ENCODE measurements at places on chromosomes 11 and 22.

GRCh38 chr11:16749666-16750065 lies 11.2 kb downstream of the C11orf58 start:
- DNase-seq: no peak

DNA sequence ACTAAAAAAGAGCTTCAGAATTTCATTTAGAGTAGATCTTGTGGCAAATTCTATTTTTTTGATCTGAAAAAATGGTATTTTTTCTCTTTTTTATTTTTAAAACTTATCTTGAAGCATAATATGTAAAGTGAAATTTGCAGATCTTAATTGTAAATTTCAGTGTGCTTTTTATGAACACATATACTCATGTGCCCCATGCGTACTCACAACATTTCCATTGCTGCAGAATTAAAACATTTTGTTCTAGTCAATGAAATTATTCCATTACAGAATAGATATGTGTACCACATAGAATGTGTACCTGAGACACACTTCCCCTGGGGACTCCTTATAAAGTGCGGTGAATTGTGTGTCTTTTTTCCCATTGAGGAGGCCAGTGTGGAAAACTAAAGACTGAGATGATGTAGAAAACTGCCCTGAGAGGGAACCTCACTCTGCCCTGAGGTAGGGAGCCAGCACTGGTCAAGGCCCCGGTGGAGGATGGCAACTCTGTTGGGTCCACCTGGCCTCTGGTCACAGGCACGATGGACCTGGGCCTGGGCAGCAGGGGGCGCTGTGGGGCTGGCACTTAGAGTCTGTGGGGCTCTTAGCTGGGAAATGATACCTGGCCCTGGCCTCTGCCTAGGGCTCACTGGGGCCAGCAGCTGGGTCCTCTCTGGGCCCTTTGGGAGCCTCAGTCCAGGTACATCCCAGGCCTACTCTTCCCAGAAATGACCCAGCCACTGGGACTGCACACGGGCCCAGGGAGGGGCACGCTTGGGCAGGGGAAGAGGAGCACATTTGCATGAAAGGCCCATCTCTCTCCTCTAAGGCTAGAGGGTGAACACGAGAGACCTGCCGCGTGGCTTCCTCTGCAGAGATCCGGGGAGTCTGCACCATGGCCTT lies 77.9 kb upstream of the TOP3B start:
- DNase-seq: no peak

DNA sequence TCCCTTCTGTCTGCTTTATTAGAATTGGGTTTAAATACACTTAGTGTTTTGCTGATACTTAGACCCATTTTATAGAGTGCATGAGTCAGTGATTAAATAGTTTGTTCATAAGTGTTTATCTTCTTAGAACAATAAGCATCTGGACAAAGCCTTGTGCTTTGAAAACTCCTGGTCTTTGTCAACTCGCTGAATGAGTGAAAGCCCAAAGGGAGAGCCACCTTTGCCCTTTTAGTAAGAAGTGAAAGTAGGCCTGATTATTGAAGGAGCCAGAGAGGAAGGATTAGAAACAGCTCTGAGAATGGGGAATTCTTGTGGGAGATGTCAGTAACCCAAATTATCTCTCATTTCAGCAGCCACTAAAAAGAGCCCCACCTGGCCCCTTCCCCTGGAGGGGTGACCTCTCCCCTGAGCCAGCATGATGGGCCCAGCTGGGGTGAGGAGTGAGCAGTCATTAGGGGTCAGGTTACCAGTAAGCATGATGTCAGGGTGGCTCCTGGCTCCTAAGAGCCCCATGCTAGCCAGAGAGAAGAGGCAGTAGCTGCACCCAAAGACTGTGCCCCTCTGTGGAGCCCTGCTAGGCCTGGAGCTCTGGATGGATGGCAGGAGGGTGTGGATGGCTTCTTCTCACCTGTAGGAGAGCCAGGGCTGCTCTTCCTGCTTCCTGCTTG lies 125.1 kb upstream of the E2F8 start:
- DNase-seq: no peak

DNA sequence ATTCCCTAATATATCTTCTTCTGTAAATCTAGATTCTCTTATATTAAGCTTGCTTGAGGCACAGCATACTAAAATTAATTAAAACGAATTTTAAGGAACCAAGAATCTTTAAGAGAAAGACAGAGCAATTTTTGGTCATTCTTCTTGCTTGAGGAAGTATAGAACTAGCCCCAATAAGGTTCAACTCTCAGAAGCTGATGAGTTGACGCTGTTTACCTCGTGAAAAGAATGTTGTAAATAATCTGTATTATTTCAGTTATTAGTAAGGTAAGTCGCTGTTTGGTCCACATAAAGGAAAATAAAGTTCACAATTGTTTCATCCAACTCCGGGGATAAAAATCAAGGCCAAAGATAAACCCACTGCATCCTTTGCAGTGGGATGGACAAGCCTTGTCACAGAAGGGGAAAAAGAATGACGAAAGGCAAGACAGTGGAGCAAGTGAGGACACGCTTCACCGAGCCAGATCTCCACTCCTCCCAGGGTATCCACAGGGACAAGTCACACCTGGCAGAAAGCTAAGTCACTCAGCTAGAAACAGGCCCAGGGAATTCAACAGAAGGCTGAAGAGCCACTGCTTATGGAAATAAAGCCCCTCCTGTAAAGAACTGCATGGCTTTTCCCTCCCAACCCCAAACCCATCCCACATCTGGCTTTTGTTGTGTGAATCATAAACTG lies 752 bp downstream of the POU2AF1 start:
- no peak for DNase-seq

DNA sequence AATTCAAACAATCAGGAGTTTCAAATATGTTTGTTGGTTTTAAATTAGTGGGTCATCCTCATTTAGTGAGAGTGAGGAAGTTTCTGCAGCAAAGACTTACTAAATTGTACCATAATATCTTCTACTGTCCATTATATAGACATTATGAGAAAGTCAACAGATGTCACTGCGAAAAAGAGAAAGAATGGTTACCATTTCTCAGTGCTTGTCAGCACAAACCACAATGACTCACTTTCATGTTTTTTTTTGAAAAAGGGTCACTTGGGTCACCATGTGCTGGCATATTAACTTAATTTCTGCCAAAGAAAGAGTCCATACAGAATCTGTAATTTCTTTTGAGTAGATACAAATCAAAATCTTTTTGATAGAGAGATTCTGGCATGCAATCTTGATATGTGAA lies 924.6 kb upstream of the FAT3 start:
- DNase-seq: no peak

Measured in pulmonary artery endothelial cell (primary cell).